ENCODE measurements at places on chromosomes 1 and 21.

DNA sequence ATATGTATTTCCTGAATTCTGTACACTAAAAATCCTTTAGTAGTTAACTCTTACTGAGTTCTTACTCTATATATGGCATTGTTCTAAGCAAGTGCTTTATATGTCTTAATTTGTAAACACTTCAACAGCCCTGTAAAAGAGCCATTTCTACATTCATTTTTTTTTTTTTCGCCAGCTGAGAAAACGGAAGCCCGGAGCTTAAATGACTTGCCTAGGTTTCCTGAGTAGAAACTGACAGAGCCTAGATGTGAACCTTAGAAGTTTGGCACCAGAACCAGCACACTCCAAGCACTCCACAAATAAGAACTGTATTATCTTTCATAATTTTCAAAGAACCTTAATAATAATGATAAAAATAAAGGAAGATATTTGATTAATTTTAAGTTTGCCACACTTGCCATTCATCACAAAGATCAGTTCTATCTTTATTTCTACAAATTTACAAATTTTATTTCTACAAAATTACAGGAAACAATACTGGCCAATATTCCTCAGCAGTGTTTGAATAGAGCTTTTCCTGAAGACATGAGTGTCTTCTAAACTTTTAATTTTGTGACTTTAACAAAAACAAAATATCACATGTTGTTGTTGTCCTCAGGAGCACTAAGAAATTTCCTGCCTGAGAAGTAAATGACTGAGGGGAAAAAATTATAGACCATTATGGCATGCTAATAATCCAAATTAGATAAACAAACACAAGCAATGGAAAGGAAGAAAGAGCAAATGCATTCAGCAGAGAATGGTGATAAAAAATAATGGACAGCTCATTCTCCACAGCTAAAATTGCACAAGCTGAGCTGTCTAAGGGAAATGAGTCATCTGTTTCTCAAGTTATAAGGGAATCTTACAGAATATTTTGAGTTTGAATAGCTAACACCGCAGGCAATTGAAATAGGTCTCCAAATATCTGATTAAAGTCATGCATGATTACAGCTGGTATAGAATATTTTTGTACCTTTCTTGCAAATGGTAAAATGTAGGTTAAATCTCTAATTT is 71.2 kb downstream of the DPYD start:
- DNase-seq, result no peak

DNA sequence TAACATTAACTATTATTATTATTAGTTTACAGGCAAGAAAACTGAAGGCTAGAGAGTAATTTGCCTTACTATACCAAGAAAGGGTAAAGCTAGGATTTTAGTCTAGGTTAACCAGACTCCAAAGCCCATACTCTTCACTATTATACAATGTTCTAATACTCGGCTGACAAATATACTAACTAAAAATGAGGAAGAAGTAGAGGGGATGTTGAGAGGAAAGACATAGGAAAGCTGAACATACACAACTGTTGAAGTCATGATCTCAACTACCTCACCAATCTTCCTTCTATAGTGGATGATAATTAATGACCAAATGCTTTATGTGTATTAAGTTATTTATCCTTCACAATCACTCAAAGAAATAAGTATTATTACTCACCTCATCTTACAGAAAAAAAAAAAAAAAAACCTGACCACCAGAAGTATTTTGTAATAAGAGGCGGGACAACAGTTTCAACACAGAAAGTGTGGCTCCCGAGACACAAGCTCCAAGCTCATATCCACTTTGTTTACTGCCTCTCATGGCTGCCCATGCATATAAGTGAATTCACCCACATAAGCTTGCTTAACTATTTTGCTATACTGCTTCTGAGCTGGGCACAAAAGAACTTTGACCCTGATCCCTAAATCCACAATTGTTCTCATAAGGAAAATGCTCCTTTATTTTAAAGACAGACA is 78.0 kb downstream of the USP1 start:
- no peak for DNase-seq

- DNase-seq, result no peak
Observed at GRCh38 chr1:233714631-233715217, 100.8 kb downstream of the KCNK1 start.

GRCh38 chr1:16235944-16236510 is 956 bp downstream of the CPLANE2 start:
- DNase-seq, result peak; percentile 51

DNA sequence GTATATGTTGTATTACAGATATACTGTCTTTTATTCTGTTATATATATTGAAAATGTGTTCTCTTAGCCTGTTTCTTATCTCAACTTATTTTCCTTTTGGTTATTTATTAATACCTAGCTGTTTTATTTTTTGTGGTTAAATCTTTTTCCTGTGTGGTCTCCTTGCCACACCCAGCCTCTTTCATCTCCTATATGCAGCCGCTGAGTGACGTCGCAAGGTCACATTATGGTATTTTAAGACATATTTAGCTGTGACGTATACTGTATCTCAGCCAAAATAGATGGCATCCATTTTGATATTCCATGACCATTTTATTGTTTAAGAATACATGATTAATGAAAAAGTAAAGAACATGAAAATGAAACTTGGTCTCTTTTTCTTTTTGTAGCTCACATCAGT is 29.1 kb downstream of the CENPF start:
- DNase-seq, result no peak

DNA sequence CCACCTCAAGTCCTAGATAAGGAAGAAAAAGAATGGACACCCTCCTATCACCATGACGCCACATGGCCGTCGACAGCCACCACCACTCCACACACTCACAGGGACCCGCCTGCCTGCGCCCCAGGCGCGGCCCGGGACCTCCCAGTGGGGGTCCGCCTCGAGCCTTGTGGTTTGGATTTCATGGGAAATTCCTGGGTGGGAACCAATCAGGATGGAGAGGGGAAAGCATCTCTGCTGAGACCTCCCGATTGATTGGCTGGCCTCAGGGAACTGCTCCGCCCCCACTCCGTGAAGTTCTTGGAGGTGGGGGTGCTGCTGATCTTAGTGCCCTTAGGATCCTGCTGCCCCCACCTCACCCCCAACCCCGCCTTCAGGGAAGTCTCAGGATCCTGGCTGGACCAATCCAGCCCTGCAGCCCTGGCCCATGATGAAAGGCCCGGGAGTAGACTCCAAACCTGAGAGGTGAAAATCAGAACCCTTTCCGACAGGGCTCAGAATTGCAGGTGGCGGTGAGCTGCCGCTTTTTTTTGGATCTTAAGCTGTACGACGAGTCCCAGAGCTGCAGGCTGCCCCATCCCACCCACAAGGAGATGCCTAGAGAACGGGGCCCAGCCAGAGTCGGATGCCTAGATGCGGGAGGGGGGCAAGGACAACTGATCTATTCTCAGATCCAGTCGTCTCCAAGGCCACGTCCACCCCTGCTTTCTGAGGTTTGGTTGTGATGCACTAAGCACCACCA is 29.0 kb upstream of the TMEM51 start:
- DNase-seq, result no peak

GRCh38 chr1:55578646-55579045 is 363.5 kb upstream of the USP24 start:
- no peak for DNase-seq

- DNase-seq, result no peak
Observed at GRCh38 chr1:7856345-7856744, 3.5 kb upstream of the UTS2 start.

GRCh38 chr1:171257607-171258076 is 9.3 kb downstream of the FMO1 start:
- no peak for DNase-seq
